ENCODE measurements at places on chromosomes 16 and 17.

DNA sequence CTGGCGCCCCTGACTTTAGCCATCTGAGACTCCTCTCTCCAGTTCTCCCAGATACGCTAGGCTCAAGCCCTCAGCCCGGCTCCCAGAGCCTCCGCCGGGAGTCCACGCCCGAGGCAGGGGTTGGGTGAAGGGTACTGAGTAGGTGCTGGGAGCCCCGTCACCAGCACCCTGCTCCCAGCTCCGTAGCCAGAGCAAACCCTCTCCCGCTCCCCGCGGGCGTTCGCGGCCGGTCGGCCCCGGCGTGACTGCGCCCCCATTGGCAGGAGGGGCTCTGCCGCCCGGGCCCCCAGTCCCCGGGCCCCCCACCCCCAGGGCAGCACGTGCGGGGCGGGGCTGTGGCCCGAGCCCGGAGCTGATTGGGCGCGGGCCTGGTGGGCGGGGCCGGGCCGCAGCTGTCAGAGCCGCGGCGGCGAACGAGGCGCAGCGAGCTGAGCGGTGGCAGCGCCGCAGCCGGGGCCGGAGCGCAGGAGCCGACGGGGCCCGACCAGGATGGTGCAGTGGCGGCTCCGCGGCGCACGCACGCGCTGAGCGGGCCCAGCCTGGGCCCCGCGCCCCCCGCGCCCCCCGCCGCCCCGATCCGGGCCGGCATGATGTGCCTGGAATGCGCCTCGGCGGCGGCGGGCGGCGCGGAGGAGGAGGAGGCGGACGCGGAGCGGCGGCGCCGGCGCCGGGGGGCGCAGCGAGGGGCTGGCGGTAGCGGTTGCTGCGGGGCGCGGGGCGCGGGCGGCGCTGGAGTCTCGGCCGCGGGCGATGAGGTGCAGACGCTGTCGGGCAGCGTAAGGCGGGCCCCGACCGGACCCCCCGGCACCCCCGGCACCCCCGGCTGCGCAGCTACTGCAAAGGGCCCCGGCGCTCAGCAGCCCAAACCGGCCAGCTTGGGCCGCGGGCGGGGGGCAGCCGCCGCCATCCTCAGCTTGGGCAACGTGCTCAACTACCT lies at the start of gene SPNS2:
SPNS2 (plus strand) TSS at position 421 of the 937 bp plus-strand sequence; CDS start at position 588, 167 bp downstream.
- DNase-seq, result peak; percentile 74

DNA sequence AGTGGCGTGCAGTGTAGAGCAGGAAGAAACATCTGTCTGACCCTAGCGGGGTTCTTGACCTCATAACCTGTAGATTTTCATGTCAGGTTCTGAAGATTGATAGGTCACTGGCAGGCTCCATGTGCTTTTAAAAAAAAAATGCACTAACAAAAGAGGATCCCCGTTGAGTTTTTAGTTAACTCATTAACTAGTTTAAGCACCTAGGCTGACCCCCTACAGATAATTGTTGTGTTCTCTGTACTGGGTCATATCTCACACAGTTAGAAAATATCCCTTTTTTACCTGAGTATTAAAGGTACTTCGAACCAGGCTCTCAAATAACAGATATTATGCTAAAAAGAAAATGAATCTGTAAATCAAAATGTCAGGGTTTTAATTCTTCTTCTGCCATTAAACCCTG lies 676.6 kb downstream of the CDH11 start:
- DNase-seq, result no peak

- no peak for DNase-seq
Measured at GRCh38 chr17:50173335-50173941, 7.6 kb downstream of the SGCA start.

DNA sequence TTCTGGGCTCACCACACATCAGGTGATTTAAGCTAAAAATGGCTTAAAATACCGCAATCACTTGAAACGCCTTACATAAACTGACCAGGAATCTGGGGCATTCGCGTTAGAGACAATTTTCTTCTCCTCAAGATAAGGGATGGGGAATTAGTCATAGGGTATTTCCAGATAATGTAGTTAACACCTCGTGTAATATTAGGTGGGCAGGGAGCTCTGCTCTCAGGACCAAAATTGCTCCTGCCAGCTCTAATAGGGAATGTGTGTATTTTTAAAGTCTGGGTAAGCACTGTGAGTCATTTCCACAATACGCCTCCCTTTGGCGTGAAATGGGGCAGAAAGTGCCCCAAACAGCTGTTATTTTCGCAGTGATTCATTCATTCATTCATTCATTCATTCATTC lies 408.6 kb downstream of the MAF start:
- no peak for DNase-seq

DNA sequence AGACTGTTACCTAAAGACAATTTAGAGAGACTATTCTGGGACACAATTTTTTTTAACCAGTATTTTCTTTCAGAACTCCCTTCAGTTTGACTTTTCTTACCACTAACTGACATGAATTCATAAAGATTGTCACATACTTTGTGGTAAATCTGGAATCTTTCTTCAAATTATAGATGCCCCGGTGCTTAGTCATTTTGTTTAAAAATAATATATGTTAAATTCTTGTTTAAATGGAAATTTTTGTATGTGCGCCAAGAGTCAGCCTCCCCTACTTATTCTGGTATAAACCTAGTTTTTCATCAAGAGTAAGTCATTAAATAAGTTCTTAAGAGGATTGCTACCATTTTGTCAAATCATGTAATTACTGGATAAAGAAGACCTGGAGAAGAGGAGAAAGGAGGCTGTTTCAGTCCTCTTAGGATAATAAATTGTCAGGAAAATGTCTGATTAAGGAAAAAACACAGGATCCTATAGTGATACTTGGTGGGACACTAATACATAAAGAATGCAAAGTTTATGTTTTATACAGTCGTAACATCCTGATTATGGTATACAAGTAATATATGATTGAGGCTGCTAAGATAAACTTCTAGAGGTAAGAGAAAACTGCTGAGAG lies 424.4 kb downstream of the PMP22 start:
- DNase-seq, result no peak

DNA sequence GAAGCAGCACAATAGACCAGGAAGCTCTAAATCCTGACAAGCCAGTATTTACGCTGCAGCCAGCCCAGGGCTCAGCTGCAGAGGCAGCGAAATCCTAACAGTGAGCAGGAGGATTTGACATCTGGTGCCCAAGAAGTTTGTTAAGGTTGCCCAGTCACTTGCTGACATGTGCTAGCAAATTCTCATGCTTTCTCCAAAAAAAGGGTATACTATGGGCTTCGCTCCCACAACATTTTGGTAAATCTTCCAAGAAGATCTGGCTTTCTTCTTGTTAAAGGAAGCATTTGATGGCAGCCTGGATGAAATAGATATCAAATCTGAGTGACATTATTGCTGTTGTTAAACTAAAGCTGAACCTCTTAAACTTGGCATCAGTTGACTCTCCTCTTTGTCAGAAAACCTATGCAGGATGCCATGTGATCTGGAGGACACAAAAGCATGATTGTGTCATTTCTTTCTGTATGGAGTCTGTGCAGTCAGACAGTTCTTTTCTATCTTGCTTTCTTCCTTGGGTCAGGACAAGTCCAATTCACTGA lies 949.7 kb upstream of the RBFOX1 start:
- DNase-seq, result no peak

GRCh38 chr17:44927696-44928095 lies 12.4 kb upstream of the GFAP start:
- DNase-seq, result no peak

DNA sequence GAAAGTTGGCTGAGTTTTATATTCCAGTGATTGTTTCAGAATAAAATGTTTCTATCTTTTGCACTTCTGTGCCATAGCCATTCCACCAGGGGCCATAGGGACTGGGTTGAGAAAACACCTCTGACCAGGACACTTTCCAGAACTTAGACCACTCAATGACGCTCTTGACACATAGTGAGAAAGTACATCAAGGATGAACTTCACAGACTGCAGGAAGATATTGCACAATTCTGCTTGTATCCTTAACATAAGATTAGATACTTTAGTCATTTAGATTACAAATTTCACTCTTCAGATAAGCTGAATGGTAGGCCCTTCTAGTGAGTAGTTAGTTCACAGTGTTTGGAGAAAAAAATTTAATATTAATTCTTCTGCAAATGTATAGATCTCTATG lies 13.0 kb upstream of the MPHOSPH6 start:
- no peak for DNase-seq

- DNase-seq, result no peak
Measured at GRCh38 chr17:78583091-78583490, 5.9 kb upstream of the DNAH17 start.

GRCh38 chr17:17179371-17179827 lies 26.7 kb downstream of the PLD6 start:
- DNase-seq, result no peak

GRCh38 chr17:50219939-50220465 lies 18.6 kb upstream of the COL1A1 start:
- DNase-seq, result no peak

DNA sequence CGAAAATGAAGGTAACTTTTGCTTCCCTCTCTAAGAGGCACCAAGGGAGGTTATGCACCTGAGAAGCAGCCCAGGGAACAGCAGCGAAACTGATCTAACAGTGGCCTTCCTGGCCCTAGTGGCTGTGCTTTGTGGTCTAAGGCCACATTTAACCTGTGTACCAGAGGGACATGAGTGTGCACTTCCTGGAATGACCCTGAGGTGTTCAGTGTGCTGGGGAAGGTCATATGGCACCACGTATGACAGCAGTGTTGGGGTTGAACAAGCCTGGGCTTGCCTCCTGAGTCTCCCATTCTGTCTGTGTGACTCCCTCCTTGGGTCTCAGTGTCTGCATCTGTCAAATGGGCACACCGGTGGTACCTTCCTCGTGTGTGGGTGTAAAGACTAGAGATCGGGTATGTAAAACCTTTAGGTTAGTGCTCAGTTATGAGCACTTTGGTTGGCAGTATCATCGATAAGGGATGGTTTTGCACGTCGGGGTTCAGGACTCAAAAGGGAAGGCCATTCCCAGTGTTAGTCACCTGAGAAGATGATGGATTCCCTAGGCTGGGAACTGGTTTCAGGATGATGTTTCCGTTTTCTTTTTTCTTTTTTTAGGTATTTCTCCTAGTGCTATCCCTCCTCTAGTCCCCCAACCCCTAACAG lies 31.9 kb downstream of the PLCG2 start:
- no peak for DNase-seq

DNA sequence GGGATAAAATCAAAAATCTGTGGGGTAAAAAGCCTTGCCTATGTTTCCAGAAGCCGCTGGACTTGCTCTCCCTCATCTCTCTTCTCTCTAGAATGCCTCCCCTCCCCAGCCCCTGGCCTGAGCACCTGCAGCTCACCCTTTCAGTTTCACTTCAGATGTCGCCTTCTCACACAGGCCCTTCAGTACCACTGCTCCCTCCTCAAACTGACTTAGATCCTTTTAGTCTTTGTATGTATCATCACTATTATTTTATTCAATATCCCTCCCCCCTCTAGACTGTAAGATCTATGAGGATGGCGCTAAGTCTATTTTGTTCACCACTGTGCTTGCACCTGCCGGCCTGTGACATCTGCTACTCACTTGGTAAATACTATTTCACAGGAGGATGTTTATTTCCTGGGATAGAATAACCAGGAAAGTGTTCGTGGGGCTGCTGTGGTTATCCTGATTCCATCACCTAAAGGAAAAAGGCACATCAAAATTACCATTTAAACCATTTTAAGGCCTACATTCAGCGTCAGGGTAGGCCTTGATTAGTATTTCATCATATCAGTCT lies 122.3 kb downstream of the MRTFB start:
- peak; percentile 27 for DNase-seq

DNA sequence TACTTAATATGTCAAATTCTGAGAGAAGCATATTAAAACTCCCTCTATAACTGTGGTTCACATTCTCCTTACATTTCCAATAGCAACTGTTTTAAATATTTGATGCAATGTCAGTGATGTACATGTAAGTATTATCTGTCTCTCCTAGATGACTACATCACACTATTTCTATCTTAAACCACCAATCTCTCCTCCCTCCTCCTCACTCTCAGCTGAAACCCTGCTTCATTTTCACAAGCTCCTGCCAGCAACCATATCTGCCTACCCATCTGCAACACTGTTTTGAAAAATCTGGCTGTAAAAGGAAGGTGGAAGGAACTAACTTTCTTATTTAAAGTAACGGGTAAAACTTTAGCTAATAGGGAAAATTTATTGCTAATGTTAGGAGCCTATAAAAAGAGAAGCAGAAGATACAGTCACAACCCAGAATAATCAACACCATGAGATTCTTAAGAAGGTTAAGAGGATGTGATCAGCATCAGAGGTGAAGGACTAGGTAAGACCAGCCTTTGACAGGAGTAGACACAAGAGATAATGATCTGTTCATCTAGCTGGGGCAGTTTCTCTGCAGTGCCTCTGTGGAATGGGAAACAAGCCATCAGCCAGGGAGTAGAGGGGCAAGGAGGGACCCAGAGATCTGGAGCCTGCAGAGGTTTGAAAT lies 31.0 kb downstream of the MYH10 start:
- no peak for DNase-seq

- DNase-seq, result no peak
Measured at GRCh38 chr16:29830774-29831173, 10.5 kb downstream of the MVP start.

- no peak for DNase-seq
Measured at GRCh38 chr16:81625544-81626153, 153.4 kb upstream of the PLCG2 start.

GRCh38 chr16:1182316-1182671 lies 29.4 kb downstream of the CACNA1H start:
- no peak for DNase-seq

- DNase-seq, result peak; percentile 43
Measured at GRCh38 chr17:78358538-78359320, 1.1 kb downstream of the SOCS3 start.

DNA sequence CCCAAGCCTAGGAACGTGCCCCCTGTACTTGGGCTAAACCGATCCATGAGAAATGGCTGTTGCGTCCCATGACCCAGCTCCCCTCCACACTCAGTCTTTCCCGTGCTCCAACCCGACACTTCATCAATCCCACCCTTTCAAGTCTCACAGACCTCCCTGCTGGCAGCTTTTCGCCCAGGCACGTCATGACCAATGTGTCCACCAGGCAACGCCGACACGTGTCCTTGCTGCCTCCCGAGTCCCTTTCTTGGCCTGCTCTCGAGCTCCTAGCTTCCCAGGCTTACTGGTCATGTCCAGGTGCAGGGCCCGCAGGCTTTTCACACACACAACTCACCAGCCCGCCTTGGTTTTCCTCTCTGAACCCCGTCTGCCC lies 12.2 kb downstream of the MNT start:
- DNase-seq, result no peak

DNA sequence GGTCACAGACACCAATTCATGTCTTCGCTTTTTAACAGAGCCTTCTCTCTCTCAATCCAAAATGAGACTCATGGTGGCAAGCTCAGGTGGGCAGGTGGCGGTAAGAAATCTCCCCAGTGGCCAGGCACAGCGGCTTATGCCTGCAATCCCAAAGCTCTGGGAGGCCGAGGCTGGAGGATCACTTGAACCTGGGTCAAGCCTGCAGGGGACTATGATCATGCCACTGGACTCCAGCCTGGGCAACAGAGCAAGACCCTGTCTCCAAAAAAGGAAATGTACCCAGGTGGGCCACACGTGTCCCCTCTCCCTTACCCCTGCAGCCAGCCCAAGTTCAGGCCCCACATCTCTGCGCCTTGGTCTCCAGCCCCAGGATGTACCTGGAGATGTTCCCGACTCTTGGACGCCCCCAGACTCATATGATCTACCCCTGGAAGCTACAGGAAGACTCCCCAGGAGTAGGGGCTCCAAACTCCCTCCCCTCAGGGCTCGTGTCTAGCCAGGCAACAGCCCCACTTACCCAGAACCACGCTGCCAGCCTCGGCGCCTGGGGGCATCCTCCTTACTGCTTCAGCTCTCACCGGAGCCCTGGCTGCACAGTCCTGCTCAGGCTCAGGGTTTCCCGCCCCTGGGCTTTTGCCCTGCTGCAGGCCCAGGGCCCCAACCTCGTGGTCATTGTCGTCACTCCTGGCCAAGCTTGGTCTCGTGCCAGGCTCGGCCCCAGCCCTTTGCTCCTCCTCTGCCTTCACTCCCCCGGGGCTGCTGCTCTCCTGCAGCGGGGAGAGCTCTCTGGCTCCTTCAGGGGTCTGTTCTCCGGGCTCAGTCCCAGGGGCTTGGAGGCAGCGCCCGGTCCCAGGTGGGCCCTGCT lies 16.2 kb downstream of the MYLK3 start:
- no peak for DNase-seq

Measured in naive thymus-derived CD4-positive, alpha-beta T cell (primary cell).